Activated T-helper 1 cell treated with anti-CD3 and anti-CD28 coated beads, Interleukin-2, amount 50 U/mL, for 16 hours (primary cell): ENCODE measurements at places on chromosomes 2 and 18.

DNA sequence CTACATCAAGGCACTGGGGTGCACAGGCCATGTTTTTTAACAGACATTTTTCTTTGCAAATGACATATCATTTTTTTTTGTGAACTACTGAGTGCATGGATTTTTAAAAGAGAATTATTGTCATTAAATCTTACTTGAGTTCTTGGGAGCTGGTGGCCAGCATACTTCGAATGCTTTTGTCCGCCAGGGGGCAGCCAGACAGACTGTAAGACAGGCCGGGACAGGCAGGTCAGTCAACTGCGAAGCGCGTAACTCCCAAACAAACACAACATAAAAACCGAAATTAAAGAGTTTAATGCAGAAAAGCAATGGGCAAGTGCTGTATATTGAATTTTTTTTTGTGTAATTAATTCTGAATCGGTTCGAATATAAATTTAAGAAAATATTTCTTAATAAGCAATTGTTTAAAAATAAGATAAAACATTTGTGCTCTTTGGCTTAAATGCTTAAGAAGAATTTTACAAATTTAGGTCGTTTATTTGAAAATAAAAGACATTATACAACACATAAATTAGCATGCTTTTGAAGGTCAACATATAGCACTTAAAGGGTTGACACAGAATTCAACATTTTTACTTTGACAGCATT is 142.2 kb upstream of the PXDN start:
- DNase-seq, result no peak

DNA sequence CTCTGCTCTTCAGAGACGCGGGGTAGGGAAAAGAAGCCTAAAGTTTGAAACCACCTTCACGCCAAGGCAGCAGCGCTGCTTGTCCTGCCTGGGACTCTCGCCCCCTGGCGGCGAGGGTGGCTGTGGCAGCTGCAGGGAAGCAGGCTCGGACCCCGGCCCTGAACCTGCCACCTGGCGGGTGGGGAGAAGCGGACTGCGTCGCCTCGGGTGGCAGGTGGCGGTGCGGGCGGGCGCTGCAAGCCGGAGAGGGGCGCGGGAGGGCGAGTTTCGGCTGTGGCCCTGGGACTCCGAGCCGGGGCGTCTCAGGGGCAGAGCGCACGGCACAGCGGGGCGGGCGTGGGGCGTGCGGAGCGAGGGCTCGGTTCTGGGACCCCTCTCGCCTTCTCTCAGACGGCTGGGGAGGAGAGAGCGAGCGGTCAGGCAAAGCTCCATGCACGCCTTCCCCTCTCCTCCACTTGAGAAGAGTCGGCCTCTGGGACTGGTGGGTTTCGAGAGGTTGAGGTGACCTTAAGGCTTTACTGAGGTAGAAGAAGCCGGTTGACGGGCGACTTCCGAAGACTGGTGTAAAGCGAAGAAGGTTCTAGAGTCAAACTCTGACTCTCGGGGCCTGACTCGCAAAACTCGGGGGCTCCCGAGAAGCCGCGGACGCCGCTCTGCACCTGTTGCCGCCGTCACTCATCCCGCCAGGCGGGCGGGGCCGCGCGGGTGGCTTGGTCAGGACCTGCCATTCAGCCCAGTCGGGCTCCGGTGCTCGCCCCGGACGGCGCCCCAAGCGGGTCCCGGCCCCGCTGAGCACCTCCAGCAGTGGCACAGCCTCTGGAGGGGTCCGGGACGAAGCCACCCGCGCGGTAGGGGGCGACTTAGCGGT is 1.1 kb upstream of the BOLL start:
- DNase-seq, result peak; percentile 34

DNA sequence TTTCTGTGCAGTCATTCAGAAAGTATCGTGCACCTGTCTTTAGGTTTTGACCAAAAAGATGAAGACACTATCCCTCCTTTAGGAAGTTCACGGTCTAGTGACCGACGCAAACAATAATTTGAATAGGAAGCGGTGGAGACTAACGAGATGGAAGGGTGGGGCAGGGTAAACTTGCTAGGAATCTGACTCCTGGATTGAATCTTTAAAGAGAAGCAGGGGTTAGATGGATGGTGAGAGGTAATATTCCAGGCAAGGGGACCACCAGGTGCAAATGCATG is 651 bp upstream of the TXNL1 start:
- DNase-seq, result no peak

DNA sequence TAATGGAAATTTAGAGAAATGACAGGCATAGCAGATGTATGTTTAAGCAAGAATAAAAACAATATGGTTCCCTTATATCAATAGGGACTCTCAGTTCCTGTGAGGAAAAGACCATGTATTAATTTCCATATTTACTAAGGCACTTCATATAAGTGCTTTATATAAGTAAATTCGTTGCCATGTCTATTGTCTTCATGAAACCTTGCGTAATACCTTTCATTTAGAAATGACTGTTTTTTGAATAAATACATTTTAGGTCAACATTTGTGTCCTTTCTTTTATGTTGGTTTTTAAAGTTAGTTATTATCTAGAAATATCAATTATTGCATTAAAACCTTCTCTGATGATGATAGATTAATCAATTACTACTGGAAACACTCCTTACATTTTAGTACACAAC is 83.3 kb downstream of the KCNS3 start:
- no peak for DNase-seq

DNA sequence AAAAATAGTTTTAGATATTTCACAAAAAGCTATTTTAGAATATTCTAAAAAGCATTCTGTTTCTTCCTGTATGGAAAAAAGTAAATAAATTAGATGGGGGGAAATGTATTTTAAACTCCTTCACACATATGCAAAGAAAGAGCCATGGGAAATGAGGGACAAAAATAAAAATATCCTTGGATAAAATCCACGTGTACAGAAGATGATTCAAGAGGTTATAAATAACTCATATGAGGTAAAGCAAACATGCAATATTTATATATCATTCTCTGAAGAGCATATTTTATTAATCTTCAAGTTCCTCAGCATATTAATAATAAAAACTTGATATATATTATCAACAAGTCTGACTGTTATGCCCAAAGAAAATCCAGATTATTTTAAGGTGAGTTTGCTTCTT is 8.8 kb upstream of the GFPT1 start:
- DNase-seq, result no peak

GRCh38 chr2:9844576-9844975 is 1.3 kb downstream of the TAF1B start:
- DNase-seq, result no peak
